Stimulated activated CD4-positive, alpha-beta T cell treated with anti-CD3 and anti-CD28 coated beads, Interleukin-12 subunit alpha, Interleukin-12 subunit beta, amount 100 ng/mL, for 24 hours (primary cell): ENCODE measurements at places on chromosomes 12 and 14.

GRCh38 chr12:113940357-113941207 is 25.5 kb downstream of the RBM19 start:
- DNase-seq: no peak

DNA sequence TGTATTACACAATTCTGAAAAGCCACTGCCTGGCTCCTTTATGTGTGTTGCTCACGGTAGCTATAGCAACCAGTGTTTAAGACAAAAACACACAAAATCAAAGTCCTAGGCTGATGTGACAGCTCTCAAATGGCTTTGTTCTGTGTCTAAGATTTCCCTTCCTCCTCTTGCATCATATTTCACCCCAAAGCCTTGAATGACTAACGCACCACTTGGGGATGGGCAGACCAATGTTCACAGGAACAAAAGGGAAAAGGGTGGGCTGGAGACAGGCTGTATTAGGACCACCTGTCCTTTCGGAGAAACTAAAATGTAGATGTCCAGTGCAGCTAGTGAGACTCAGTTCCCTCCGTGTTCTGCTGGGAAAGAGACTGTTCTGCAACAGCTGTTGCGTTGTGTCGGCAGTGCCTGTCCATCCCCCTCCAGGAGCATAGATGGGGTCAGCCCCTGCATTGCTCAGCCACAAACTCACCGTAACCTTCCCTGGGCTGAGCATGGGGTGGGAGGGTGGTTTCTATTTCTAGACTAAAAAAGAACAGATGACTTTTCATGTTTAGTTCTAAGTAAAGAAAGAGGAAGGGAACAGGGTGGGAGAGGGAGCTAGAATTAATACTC is 26.8 kb upstream of the DAAM1 start:
- no peak for DNase-seq

GRCh38 chr14:90154110-90154509 is 92.3 kb downstream of the KCNK13 start:
- DNase-seq: no peak

DNA sequence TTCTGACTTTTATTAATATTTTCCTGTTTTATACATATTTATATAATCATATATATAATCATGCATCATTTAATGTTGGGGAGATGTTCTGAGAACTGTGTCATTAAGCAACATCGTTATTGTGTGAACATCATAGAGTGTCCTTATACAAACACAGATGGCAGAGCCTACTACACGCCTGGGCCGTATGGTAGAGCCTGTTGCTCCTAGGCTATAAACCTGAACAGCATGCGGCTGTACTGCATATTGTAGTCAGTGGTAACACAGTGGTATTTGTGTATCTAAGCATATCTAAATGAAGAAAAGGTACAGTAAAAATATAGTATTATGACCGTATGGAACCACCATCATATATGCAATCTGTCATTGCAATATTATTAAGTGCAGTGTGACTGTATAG is 44.7 kb upstream of the BCL7A start:
- DNase-seq: no peak

DNA sequence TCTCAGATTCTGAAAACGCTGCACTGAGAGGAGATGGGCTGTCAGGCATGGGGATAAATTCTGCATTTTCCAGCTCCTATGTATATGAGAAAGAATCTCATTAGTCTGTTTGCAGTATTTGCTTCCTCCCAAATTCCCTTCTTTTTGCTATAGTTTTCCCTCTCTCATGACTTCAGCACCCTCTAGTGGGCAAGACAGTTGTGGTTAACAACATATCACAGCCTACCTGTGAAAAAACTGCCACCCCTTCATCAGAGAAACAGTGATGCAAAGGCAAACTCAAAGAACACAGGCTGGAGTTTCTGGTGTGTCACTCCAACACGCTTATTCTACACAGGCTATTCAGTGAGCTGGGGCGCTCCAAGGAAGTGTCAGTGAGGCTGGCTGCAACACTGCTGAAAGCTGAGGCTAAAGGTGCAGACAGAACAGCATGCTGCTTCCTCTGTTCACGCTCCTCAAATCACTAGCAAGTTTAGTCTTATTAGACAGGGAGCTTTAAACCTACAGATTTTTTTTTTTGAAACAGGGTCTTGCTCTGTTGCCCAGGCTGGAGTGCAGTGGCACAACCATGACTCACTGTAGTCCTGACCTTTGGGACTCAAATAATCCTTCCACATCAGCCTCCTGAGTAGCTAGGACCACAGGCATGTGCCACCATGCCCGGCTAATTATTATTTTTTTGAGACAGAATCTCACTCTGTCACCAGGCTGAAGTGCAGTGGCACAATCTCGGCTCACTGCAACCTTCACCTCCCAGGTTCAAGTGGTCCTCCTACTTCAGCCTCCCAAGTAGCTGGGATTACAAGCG is 19.3 kb downstream of the ZC2HC1C start:
- peak; percentile 8 for DNase-seq

DNA sequence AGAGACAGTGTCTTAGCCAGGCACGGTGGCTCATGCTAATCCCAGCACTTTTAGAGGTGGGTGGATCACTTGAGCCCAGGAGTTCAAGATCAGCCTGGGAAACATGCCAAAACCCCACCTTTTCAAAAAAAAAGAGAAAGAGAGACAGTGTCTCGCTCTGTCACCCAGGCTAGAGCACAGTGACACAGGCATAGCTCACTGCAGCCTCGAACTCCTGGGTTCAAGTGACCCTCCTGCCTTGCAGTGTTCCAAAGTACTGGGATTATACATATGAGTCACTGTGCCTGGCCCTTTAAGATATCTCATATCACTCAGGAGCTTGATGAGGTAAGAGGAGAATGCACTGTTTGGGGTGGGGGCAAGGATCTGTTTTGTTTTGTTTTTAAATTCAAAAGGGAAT is 48.1 kb upstream of the LTBP2 start:
- no peak for DNase-seq
